ENCODE measurements at places on chromosomes 12 and 14. TPM values are rescaled to one million over a fixed set of nuclear protein-coding genes. Genes with fewer than 3 reads are reported as not detected.

The KRT78 gene
- total RNA-seq: not detected

The TSPAN9 gene
- total RNA-seq: 70.4 TPM

The PLA2G1B gene
- total RNA-seq: 0.64 TPM

The RITA1 gene
- 10.9 TPM for total RNA-seq

The ETFBKMT gene
- 2.6 TPM for total RNA-seq

The IPO8 gene
- 36.1 TPM for total RNA-seq

The OLR1 gene
- total RNA-seq: 4.8 TPM

The FCF1 gene
- total RNA-seq: 20.0 TPM

The DIO2 gene
- total RNA-seq: 0.64 TPM

The STON2 gene
- total RNA-seq: 29.9 TPM

The TMPRSS12 gene
- total RNA-seq: not detected

The TNS2 gene
- total RNA-seq: 26.7 TPM

The CD163L1 gene
- total RNA-seq: 5.4 TPM

The TDRD9 gene
- total RNA-seq: 2.4 TPM

The TAS2R50 gene
- total RNA-seq: 17.1 TPM

The HOXC6 gene
- total RNA-seq: not detected

The JAG2 gene
- total RNA-seq: 16.8 TPM

The CCDC196 gene
- total RNA-seq: not detected

The SMCO2 gene
- not detected for total RNA-seq

The OTOGL gene
- total RNA-seq: 1.4 TPM

The SUPT16H gene
- total RNA-seq: 71.2 TPM

The NELL2 gene
- 554 TPM for total RNA-seq

The LIMA1 gene
- 16.2 TPM for total RNA-seq

The PLEK2 gene
- 0.64 TPM for total RNA-seq

The RNU4-1 gene
- under 0.01 TPM for total RNA-seq

The KITLG gene
- 213 TPM for total RNA-seq

The THAP2 gene
- 29.1 TPM for total RNA-seq

The NTN4 gene
- total RNA-seq: 10.9 TPM

The AQP2 gene
- not detected for total RNA-seq

The IL31 gene
- total RNA-seq: not detected

The DPF3 gene
- total RNA-seq: 60.9 TPM

The ASB8 gene
- 24.2 TPM for total RNA-seq

The KRT83 gene
- total RNA-seq: not detected

The CISTR gene
- not detected for total RNA-seq

The SLC6A15 gene
- 63.4 TPM for total RNA-seq

The LBHD2 gene
- total RNA-seq: not detected

The PMCH gene
- total RNA-seq: not detected

The TPPP2 gene
- total RNA-seq: not detected

The DBX2 gene
- total RNA-seq: 0.73 TPM

The PIP4P1 gene
- 17.1 TPM for total RNA-seq

The HOXC11 gene
- not detected for total RNA-seq

The GPR132 gene
- 1.7 TPM for total RNA-seq

The PPP4R4 gene
- 3.0 TPM for total RNA-seq

The TOMM20L gene
- not detected for total RNA-seq

The C12orf54 gene
- total RNA-seq: not detected

The SLC17A8 gene
- 8.8 TPM for total RNA-seq

The MRPL52 gene
- 25.8 TPM for total RNA-seq

The HOXC12 gene
- not detected for total RNA-seq

The PCED1B gene
- total RNA-seq: 0.27 TPM
